ENCODE measurements at places on chromosomes 16 and 17.

DNA sequence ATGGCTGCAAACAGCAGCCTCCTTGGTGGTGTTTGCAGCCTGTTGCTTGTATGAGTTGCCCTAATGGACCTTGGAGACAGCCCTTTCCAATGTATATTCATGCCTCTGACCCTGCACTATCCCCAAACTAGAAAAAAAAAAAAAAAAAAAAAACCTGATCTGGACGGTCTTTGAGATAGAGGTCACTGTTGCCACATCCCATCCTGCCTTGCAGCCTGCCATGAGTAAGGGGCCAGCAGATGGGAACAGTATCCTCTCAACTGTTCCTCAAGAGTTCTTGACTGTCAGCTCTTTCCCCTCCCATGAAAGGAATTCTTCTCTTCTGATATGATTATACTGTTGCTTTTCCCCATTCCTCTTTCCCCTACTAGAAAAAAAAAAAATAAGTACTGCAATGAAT, 152.4 kb downstream of the SSH2 start:
- no peak for DNase-seq

- no peak for DNase-seq
These were observed 37.4 kb upstream of the IL21R start for GRCh38 chr16:27364493-27365141.

DNA sequence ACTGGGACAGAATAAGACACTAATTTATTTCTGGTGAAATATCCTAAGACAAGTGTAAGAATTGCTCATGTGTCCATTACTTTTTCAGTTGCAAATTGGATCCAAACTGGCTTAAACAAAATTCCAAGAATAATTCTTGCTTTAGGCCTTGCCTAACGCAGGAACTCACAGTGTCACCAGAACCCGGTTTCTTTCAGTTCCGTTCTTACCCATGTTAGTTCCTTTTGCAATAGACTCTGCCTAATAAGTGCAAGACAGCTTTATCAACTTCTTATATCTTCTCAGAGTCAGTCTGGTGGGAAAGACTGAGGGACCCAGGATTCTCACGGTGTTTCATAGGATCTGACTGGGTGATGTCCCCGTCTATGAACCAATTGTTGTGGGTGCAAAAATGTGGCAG, 24.7 kb downstream of the GDE1 start:
- DNase-seq, result no peak

DNA sequence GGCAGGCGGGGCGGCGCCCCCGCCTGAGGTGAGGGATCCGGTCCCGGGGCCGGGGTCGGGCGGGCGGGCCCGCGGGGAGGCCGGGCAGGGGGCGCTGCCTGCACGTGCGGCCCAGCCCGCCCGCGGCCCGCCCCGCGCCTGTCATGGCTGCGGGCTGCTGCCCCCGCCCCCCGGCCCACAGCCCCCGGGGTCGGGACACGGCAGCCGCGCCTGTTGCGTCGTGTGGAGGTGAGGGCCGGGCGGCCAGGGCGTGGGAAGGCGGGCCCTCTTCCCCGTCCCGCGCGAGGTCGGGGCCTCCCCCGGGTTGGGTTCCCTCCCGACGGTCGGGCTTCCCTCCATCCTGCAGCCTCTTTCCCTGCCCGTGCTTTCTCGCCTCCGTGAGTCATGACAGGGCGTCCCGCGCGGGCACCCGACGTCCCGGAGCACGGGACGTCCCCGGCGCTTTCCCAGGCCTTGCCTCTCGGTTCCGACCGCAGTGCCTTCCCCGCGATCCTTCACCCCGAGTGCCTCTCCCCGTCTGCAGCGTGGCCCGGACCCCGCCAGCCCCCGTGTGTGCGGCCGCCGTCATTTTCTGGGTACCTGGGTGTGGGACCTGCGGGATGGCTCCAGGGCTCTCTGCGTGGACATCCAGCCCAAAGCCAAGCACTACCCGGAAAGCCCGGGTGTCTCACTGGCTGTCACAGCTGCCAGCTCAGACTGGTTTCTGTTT, 76.7 kb downstream of the CHD9 start:
- no peak for DNase-seq

- no peak for DNase-seq
These were observed 15.7 kb upstream of the RNF43 start for GRCh38 chr17:58432806-58433573.

DNA sequence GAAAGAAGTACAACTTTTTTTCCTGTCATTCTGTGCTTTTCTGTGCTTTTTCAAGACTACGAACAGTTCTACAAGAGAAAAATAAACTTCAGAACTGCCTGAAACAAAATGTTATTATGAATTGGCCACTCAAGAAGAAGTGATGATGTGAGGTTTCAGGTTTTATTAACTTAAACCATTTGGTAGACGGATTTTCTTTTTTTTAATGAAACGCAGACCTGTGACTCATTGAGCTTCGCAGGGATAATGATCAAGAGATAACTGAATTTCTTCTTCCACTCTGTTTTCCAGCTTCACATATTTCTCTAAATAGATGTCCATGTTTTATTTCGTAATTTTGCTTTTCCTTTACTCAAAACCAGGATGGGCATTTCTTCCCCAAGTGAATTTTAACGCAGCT, 32.7 kb downstream of the AIPL1 start:
- no peak for DNase-seq

DNA sequence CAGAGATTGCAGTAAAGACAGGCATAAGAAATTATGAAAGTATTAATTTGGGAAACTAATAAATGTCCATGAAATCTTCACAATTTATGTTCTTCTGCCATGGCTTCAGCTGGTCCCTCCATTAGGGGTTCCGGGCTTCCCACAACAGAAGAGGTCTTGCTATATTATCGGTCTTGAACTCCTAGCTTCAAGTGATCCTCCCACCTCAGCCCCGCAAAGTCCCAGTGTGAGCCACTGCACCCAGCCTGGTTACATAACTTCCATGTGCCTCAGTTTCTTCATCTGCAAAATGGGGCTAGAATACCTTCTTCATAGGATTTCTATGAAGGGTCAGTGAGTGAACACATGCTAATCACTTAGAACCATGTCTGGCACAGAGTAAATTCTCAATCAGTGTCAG, 13.5 kb upstream of the ITGAM start:
- DNase-seq, result no peak

GRCh38 chr16:396605-397004, 394 bp upstream of the NME4 start:
- no peak for DNase-seq

- DNase-seq, result no peak
These were observed 36.6 kb upstream of the NACA2 start for GRCh38 chr17:61627658-61628057.

- DNase-seq, result no peak
These were observed 2.8 kb downstream of the WNK4 start for GRCh38 chr17:42783062-42783790.

DNA sequence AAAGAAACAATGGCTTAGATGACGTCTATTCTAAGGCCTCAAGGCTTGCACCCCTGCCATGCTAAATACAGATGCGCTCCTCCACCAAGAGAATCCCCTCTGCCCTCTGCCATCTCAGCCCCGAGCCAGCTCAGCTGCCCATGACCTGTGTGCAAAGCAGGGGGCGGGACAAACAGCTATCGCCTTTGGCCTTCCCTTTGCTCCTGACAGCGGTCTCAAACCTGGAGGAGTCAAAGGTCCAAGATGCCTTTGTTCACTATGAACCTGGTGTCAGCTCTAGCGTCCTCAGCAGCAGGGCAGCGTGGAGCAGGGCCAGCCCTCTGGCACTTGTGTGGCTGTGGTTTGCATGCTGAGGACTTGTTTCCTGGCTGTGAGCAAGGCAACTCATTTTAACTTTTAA, 12.3 kb downstream of the SLX4 start:
- DNase-seq, result no peak

- no peak for DNase-seq
These were observed 276.5 kb upstream of the XYLT1 start for GRCh38 chr16:17747081-17747756.

- DNase-seq, result no peak
These were observed 106.7 kb downstream of the TTC19 start for GRCh38 chr17:16106161-16106891.

GRCh38 chr16:1923299-1924034, 5.3 kb upstream of the HS3ST6 start:
- DNase-seq, result no peak

DNA sequence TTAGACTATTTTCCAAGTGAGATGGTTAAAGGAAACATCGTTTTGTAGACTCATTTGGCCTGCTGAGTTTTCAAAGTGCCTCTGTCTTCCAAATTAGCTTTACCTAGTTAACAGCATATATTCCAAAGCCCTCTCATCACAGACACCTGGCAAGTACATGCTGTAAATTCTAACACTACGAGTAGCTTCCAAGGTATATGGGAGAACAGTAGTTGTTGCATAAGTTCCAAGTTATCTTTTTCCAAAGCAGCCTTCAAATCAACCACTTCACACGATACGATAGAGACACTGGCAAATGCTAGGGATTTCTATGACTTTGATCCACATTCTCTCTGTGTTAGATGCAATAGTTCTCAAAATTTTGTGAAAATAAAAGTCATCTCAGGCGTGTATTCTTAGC, 299.3 kb downstream of the CNTNAP4 start:
- no peak for DNase-seq
